ENCODE measurements at places on chromosomes 3 and 15.

DNA sequence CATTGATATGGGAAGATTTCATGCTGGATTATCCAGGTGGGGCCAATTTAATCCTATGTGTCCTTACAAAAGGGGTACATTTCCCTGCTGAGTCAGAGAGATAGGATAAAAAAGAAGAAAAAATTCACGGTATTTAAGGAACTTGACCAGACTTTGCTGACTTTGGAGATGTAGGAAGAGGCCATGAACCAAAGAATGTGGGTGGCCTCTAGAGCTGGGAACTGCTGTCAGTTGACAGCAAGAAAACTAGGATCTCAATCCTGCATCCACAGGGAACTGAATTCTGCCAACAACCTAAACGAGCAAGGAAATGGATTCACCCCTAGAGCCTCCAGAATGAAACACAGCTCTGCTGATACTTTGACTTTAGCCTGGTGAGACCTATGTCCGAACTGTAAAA lies 148.1 kb upstream of the SLC24A5 start:
- no peak for DNase-seq

- no peak for DNase-seq
Observed at GRCh38 chr15:66102563-66103292, 150.8 kb downstream of the MEGF11 start.

DNA sequence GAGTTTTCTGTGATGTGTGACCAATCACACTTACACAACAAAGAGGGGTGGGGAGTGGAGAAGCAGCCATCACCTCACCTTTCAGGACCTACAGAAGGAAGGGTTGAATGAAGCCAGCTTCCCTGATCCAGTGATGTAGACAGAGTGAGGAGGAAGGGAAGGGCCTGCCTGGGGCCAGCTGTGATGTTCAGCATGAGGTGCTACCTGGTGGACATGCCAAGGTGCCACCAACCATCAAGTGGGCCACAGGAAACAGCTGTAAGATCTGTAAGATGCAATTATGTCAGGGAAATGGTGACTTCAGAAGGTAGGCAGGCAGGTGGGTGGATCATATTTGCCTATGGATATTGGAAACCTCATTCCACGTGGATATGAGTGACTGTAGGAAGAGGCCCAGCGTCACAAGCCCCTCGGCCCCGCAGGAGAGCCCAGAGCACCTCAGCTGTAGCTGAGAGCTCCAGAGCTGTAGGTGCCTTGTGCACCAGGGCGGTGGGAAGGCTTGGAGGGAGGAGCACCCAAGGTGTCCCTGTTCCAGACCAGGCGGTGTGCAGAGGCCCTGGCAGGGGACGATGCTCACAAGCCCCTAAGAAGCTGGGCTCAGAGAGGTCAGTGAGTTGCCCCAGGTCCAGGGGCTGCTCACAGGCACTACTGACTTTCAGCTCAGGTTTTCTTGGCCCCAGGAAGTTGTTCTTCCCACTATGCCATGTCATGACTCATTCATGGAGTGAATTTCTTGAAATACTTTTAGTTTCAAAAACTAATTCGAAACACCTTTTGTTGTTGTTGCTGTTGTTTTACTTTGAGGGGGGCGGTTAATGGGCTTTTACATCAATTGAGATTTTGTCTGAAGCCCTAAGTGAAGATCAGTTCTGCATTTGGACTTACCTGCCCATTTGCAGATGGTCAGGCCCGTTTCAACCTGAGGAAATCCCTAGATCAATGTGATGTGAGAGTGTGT lies 94.2 kb upstream of the ALDH1A3 start:
- no peak for DNase-seq

- no peak for DNase-seq
Observed at GRCh38 chr15:91897585-91898372, 44.3 kb downstream of the SLCO3A1 start.

- no peak for DNase-seq
Observed at GRCh38 chr3:117910820-117911521, 1123.7 kb downstream of the IGSF11 start.

DNA sequence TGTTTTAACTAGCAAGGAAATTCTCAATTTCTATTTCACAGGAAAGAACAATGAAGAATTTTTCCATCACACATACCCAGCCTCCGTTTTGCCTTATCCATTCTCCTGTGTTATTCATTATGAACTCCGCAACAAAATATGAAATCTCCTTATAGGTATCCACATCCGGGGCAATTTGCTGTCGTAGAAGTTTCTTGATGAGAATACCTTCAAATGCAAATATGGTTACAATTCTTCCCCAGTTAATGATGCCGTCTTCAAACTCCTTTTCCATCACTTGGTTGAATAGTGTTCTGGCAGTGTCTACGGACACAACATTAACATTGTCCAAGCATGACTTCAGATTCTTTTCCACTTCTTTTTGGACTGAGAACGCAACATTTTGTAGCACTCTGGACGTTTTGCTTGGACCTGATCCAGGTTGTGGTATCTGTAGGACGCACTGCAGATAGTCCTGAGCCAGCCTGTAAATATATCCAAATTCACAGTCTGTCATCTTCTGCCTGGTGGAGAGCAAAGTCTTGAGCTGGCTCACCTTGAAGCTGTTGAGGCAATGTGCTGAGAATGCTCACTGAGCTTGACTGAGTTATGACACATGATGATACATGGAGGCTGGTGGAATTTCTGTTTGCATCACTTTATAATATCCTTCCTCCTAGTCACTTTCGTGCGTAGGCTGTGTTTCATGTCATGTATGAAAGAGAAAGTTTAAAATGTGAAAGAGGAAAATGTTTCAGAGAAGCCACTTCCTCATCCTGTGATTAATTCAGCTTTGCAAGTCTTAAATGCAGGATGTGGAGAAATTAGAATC lies at the start of gene BCL2A1:
Gene BCL2A1, minus strand, starts transcription at position 573 of the 811 bp plus-strand sequence. Its CDS starts 77 bp downstream, at position 496.
- DNase-seq = peak; percentile 100

GRCh38 chr15:50390554-50391264 lies 33.5 kb upstream of the USP8 start:
- peak; percentile 56 for DNase-seq

DNA sequence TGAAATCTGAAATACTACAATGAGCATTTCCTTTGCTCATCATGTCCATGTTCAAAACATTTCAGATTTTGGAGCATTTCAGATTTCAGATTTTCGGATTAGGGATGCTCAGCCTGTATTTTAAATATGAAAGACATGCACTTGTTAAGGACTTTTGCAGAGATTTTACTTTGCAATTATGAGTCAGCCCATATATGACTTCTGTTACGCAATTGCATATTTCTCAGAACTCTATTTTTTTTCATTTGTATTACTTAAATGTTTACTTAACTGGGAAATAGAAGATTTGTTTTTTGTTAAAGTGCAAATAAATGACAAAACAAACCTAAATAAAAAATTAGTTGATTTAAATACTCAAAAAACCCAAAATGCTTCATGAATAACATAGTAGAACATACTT lies 376.2 kb downstream of the ZBTB20 start:
- DNase-seq = peak; percentile 51

DNA sequence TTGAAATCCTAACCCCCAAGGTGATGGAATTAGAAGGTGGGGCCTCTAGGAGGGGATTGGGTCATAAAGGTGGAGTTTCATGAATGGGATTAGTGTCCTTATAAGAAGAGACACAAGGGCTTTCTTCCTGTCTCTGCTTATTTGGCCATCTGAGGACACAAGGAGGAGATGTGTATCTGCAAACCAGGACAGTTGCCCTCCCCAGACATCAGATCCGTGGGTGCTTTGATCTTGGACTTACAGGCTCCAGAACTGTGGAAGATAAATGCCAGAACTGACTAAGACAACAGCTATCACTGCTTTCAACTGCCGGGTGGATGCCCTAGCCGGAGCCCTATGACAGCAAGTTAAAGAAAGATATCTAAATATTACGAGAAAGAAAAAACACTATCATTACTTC lies 94.4 kb downstream of the CHRNA7 start:
- no peak for DNase-seq

- no peak for DNase-seq
Observed at GRCh38 chr3:107861904-107862303, 228.9 kb downstream of the CD47 start.

DNA sequence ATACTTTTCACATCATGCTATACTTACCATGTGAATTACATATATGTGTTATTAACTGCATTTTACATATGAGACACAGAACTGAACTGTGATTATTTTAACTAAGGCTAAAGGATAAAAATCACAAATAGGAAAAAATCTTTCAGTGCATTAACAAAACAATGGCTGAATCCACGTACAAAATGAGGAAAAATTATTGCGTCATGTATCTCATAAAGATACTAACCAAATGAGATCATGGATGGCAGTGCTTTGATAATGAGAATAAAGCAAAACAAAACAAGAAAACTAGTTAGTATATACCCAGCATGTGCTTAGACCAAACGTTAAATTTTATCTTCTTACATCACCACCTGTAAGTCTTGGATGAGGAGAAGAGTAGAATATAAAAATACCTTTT lies 66.0 kb downstream of the SCAPER start:
- no peak for DNase-seq

GRCh38 chr3:196643201-196643749 lies 3.8 kb downstream of the NRROS start:
- peak; percentile 98 for DNase-seq

- DNase-seq = peak; percentile 75
Observed at GRCh38 chr15:78709263-78709882, 68.4 kb upstream of the CHRNB4 start.

DNA sequence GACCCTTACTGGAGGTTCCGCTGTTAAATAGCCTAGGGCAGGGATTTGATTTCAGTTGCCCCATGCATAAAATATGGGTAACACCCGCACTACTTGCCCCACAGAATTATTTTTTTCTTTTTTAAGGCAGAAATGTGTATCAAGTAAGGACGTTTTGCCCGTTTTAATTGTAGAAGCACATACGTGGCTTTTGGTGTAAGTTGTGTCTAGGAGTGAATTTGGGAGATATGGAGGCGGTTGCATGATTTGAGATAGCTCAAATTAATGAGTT lies 636 bp upstream of the LRRC58 start:
- DNase-seq = peak; percentile 7

DNA sequence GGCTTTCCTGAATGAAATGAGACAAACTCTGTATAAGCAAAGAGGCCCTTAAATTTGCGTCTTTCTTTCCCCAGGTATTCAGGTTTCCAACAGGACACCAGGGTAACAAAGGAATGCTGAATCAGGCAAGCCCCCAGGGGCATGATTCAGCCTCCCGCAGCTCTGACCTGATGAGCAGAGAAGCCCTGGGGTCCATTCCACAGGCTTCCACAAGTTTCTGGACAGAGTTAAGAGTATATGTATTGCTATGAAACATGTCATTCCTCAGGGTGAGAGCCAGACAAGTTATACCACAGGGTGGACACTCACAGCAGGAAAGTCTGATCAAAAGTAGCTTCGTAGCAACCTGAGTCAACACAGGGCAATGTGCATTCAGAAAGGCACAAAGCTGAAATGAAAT lies 68.1 kb upstream of the CTNNB1 start:
- no peak for DNase-seq

- peak; percentile 16 for DNase-seq
Observed at GRCh38 chr15:94196531-94196930, 34.8 kb upstream of the MCTP2 start.

- DNase-seq = no peak
Observed at GRCh38 chr3:13078163-13078905, 5.1 kb upstream of the IQSEC1 start.

DNA sequence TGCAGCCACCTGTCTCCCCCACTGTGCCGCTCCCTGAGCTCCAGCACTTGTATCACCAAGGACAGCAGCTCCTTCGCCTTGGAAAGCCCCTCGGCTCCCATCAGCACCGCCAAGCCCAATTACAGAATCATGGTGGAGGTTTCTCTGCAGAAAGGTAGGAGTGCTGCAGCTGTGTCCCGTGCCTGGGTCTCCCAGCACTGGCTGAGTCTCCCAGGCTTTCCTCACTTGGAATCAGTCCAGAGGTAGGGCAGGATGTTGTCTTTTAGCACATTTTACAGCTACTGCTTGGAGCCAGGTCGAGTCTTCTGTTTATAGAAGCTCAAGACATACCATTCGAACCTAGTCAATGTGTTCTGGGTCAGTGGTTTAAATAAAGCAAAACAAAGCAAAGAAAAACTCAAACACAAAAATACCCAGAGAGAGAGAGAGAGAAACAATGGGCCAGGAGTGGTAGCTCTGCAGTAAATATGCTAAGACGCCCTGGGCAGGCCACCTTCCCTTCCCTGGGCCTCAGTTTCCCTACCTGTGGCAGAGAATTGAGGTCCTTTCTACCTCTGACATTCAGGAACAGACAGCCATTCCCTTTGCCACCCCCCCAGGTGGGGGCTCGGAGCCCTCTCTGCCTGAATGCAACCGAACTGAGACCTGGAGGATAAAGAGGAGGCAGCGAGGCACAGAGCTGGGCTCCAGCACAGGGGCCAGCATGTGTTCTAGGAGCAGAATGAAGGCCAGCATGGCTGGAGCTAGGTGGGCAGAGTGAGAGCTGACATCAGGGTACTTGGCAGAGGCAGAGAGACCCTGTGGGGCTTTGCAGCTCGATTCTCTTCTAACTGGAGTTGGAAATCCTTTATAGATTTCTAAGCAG lies 44.1 kb downstream of the STARD5 start:
- DNase-seq = no peak

DNA sequence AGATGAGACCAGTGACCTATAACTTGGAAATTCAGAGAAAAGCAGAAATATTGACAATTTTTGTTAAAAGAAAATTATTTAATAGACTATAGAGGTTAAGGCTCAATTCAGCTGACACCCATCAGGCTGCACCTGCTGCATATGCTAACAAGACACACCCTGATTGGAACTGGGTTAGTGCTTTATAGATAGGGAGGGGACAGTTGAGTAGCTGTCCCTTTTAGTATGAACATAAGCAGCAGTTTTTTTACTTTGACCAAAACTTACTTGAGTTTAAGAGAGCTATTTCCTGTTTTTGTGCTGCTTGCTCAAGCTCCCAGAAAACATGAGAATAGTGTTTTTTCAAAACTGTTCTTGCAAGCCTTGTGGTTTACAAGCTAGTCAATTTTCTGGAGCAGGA lies 292.6 kb downstream of the LRRC3B start:
- no peak for DNase-seq

DNA sequence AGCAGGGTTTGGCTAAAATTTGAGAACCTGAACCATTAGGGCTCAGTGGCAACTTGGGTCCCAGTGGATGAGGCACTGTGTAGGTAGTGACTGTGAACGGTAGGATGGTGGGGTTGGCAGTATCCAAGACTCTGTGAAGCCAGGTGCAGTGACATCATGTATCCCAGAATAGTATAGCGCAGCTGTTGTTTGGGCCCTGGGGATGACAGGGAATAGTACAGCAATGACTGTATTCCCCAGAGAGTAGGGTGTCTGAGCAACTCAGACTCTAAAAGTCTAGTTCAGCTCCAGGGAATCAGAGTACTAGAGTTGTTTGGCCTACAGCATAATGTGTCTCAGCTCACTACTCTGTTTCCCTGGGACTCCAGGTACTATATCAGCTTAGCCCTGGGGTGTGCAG lies 20.7 kb upstream of the PPP2R3A start:
- DNase-seq = no peak

- no peak for DNase-seq
Observed at GRCh38 chr15:84946772-84947489, 34.7 kb upstream of the PDE8A start.

DNA sequence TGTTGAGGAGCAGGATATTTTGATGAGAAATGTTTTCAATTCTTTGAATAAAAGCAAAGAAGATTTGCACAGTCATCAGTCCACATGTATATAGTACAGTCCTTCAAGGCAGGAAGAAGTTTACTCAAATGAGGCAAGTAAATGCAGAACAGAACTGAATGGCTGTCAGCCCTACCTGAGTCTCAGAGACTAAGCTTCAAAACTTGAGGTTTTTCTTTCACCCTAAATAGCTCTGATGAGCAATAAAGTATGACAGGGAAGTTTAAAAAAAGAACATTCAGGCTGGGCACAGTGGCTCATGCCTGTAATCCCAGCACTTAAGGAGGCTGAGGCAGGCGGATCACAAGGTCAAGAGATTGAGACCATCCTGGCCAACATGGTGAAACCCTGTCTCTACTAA lies 232.5 kb downstream of the SUCLG2 start:
- DNase-seq = no peak

GRCh38 chr15:63826528-63826927 lies 7.2 kb downstream of the HERC1 start:
- no peak for DNase-seq

Measured in inflammatory macrophage treated with lipopolysaccharide for 1 hour (primary cell).